ENCODE measurements at places on chromosomes 16 and 17.

DNA sequence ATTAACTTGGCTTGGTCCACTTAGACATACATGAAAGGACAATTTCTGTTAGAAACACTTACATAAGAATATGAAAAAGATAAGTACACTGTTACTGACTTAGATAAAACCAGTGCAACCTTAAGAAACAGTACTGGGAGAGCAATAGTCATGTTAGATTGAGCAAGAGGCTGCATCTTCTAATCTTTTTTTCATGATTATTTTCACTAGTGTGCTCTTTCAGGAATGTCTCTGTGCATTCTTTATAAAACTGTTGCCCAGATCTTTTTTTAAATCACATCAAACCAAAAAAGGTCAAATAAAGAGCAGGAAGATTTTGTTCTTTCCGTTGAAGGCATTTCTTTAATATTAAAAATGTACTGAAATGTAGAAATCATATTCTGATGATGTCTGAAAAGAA is 100.7 kb upstream of the AXIN2 start:
- no peak for DNase-seq

- DNase-seq, result no peak
These were observed 39.0 kb downstream of the ADCY9 start for GRCh38 chr16:4077174-4077649.

DNA sequence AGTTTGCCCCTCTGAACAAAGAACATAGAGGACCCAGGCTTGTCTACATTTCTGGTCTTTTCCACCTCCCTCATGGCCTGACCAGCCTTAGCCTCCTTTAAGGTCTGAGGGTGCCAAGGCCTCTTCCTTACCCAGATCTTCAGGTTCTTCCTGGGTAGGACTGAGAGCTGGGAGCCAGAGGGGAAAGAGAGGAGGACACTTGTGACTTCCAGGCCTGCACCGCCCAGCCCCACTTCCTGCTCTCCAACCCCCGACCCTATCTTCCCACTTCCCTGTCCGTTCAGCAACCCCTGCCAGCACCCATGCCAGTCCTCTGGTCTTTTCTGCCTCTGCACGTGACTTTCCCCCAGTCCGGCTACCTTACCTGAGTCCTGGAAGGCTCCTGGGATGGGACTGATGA is 534 bp downstream of the PRSS36 start:
- no peak for DNase-seq

- no peak for DNase-seq
These were observed 35.7 kb downstream of the PLD6 start for GRCh38 chr17:17170346-17170985.

GRCh38 chr16:68064791-68065365 is 20.3 kb upstream of the NFATC3 start:
- no peak for DNase-seq

DNA sequence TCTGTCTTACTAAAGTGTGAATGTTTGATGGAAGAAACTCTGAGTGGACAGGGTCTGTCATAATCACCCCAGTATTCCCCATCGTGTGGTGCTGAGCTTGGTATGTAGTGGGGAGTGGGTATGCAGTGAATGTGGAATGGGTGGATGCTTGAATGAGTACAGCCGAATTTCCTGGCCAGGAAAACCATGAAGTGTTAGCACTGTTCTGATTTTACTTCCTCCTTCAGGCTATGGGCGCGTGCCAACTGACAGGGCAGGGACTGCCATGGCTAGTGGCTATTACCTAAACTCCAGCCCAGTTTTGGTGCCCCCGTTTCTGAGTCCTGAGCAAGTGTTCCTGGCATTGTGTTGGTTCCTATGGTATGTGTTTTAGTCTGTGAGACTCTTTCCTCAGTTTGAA is 48.6 kb downstream of the PRKCA start:
- DNase-seq, result no peak

DNA sequence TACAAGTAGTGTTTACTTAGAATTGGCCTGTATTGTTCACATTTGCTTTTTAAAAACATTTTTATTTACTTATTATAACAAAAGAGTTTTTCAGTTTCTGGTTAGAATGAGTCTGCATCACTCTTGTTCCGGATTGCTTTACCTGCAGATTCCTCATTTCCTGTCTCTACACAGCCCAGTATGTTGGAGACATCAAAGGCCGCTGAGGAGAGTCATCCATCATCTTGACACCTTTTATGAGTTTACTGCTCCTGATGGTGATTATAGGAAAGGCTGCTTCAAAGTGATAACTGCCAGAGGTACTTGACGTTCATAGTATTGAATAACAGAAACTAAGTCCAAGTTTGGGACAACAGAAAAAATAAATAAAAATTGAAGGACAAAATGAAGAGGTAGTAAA is 490.5 kb upstream of the CA10 start:
- DNase-seq, result no peak

- no peak for DNase-seq
These were observed 146.8 kb downstream of the SOX9 start for GRCh38 chr17:72267601-72268000.

- DNase-seq, result no peak
These were observed 49.2 kb upstream of the WSCD1 start for GRCh38 chr17:6021011-6021400.

DNA sequence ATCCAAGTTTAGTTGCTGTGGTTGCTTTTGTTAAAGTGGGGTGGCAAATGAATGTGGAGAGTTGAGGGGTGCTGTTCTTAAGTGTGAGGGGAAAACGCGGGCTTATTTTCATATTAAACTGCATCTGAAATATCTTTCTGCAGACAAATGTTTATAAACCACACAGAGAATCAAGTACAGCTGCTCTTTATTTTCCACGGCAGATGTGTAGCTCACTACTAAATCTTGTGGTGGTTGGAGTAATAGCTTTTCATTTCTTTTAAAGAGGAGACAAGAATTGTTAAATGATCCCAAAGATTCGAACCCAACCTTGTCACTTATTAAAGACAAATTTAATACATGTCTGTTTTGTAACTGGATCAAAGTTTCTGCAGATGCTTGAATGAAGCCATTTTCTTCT is 2.1 kb downstream of the CLTC start:
- DNase-seq, result no peak

DNA sequence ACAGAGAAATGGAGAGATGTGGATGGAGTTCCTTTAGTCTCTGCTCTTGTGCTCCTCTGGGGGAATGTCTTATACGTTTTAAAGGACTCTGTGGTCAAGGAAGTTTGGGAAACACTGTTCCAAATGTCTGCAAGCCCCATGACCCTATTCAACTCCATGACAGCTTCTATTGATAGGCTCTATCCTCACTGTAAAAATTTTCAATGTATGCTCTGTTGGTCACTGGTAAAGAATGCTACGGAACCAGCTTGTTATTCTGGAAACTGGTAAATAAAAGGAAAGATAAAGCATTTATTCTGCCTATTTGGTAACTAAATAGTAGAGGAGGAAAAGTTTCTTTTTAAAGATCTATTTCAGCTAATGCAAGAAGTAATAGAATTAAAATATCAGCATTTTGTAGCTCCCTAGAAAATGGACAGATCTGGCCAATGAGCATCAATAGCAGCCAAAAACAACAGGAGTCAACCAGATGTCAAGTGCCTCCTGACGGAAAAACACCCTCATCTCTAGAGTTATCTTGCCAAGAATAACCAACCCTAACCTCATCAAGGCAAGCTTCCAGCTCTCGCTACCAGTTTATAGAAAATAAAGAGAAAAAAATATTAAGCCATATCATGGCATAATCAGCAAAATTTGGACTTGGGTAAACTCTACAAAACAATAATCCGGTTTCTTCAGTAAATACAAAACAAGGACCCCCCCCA is 16.1 kb downstream of the GDE1 start:
- no peak for DNase-seq

DNA sequence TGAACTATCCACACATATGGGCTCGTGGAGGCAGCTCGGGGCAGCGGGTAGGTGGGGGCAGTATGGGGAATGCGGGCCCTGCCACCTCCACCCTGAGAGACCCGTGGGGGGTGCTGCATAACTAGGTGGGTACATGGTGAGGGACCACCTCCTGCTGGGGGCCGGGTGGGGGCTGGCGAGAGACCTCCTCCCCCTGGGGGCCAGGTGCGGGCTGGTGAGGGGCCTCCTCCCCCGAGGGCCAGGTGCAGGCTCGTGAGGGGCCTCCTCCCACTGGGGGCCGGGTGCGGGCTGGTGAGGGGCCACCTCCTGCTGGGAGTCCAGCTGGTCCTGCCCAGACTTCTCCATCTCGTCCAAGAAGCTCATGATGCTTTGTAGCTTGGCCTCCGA is 25.4 kb downstream of the CEP131 start:
- no peak for DNase-seq

GRCh38 chr17:28347261-28347891 is 10.0 kb downstream of the POLDIP2 start:
- DNase-seq, result no peak

DNA sequence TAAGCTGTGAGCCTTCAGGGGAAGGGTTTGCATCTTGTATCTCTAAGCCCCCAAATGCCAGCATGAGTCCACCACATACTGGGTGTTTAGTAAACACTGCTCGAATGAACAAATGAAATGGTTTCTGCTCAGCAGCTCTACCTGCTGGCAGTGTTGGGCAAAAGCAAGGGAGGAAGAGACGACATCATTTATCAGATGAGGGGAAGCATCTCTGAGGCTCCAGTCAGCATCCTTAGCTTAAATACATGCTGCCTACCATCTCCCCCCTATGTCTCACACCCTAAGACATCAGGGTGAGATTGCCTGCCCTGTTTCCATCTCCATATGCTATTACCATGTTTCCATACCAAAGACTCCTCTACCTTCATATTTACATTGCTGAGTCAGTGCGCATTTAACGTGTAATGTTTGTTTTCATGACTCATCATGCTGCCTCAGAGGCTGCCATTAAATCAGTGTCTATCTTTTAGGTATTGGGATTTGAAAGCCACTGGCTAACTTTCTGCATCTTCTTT is 379.8 kb downstream of the UTP18 start:
- DNase-seq, result no peak

DNA sequence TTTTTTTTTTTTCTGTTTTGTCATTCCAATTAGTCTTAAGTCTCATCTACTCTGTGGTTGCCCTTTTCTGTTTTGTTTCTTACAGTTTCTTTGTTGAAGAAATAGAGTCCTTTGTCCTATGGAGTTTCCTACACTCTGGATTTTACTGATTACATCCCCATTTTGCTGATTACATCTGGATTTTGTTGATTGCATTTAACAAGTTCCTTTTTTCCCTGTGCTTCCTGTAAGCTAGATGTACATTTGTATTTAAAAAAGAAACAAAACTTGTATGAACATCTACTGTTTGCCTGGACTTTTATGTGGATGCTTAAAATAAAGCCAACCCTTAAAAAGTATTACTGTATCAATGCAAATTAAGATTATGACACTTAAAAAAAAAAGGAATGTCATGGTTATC is 147.6 kb downstream of the CHD9 start:
- no peak for DNase-seq

GRCh38 chr16:28258567-28258966 is 33.8 kb upstream of the SBK1 start:
- no peak for DNase-seq

DNA sequence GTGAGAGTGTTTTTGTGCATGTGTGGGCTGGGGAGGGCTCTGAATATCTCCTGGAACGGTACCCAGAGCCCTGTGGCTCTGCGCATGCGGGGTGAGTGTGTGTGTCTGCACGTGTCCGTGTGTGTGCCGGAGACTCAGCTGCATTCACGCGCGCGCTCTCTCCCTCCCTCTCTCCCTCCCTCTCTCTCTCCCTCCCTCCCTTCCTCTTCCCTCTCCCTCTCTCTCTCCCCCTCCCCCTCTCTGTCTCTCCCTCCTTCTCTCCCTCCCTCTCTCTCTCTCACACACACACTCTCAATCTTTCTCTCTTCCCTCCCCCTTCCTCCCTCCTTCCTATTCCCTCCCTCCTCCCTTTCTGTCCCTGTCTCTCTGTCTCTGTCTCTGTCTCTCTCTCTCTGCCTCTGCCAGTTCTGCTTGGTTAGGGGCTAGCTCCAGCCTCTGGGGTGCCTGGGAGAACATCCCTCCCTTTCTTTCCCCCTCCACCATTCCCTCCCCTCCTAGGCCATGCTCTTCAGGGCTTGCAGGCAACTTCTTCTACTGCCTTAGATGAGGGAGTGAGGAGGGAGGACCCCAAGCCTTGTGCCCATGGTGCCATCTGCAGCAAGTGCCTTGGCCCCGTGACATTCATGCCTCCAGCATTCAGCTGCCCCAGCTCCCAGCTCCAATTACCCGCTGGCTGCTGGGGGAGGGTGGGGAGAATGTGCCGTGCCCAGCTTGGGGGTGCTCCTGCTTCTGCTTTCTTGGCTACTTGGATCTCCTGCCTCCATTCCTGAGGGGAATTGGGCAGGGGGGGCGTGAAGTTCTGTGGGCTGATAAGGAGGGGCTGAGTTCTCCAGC is 6.4 kb downstream of the THRA start:
- no peak for DNase-seq

DNA sequence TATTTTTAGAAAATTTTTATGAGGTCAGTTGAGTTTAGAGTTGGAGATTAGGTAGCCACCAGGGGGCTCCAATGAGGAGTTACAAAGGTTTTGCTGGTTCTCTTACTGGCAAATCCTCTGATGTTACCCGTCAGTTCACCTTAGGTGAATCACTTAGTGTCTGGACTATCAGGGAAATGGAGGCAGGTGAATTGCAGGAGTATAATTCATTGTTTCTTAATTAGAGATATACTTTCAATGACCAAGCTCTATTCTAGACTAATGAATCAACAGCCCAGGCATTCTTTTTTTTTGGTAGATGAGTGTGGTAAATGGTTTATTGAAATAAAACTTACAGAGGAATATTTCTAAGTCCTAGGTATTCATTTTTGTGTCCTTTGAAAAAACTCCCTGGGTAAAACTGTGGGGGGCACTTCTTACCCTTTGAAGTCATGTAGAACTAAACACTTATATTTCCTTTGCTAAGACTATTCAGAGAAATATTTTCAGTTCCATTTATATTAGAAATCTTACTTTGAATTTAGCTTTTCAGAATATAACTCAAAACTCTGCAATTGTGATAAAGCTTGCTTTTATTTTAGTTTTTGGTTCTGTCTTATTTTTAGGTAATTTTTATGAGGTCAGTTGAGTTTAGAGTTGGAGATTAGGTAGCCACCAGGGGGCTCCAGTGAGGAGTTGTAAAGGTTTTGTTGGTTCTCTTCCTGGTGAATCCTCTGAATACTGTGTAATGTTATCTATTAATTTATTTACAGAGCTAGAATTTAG is 17.7 kb downstream of the PSMD11 start:
- peak; percentile 31 for DNase-seq

DNA sequence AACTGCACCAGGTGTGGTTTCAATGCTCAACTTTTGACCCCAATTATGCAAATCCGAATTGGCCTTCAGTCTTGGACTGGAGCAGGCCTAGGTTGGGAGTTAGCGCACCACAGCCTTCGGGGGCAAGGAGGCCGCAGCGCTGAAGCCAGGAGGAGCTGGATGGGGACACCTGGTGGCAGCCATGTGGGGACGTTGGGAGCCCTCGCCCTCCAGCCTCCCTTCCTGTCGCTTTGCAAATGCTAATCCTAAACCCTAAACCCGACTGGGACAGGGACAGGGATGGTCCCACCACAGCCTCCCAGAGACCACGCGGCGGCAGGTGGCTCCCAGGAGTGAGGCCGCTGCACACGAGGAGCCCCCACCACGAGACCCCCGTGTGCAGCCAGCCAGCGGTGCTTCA is 58.7 kb downstream of the KLHDC4 start:
- DNase-seq, result no peak

DNA sequence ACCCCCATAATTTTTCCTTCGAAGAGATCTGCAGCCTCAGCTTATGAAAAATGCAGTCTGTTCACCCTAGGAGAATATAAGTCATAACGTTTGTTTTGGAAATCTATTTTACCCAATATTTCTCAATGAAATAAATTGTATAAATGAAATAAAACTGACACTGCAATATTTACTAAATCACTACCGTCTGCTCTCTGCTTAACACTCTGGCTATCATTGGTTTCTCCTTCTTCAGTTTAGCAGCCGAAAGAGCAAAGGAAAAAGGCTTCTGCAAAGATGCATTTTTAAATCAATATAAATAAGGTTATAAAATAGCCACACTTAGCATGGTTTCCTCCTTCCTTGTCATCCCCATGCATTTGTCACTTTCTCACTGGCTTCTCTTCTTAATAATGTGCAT is 148.2 kb downstream of the SNX11 start:
- DNase-seq, result no peak
